ENCODE measurements at places on chromosomes 2 and 18. TPM values are rescaled to one million over a fixed set of nuclear protein-coding genes. Genes with fewer than 3 reads are reported as not detected.

Gene CCDC102B
- 16.5 TPM for total RNA-seq

Gene ZNF385B
- 5.3 TPM for total RNA-seq

Gene SCG2
- total RNA-seq: 0.80 TPM

Gene GALR1
- total RNA-seq: 0.13 TPM

Gene VIT
- 67.9 TPM for total RNA-seq

Gene TMEM18
- 27.0 TPM for total RNA-seq

All from sciatic nerve (tissue), 2 donors.